ENCODE measurements at places on chromosomes 2 and 18.

GRCh38 chr2:197205585-197206215 lies 104.9 kb downstream of the ANKRD44 start:
- no peak for DNase-seq

- DNase-seq: no peak
These were observed 22.8 kb downstream of the TTLL4 start for GRCh38 chr2:218733171-218734021.

- no peak for DNase-seq
These were observed 5.5 kb downstream of the MEX3C start for GRCh38 chr18:51192026-51192425.

DNA sequence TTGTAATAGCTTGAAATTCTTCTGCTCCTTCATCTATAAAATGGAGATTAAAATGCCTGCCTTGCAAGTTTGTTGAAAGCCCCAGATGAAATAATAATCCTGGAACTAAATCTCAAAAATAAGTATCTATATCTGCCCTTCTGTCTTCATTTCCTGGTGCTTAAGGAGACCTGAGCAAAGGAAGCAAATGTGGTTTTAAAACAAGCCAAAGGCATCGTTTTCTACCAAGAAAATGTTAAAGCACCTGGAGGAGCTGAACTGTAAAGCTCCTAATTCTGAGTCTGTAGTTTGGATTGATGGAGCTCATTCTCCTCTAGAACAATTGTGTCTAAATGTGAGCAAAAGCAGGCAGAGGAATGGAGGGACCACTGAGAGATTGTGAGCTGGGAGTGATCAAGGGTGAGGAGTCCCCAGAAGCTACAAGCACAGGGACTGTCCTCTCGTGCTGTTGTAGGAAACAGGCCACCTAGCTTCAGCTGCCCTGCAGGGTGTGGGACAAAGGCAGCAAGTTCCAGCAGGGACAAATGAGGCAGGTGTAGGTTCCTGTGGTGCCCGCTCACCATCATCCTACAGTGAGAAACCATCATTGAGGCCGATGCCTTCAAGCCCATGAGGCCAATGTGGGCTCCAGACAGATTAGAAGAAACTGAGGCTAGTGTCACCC lies 420.7 kb upstream of the TRIB2 start:
- DNase-seq: no peak

GRCh38 chr2:241978670-241979069 lies 109.1 kb downstream of the RTP5 start:
- no peak for DNase-seq

DNA sequence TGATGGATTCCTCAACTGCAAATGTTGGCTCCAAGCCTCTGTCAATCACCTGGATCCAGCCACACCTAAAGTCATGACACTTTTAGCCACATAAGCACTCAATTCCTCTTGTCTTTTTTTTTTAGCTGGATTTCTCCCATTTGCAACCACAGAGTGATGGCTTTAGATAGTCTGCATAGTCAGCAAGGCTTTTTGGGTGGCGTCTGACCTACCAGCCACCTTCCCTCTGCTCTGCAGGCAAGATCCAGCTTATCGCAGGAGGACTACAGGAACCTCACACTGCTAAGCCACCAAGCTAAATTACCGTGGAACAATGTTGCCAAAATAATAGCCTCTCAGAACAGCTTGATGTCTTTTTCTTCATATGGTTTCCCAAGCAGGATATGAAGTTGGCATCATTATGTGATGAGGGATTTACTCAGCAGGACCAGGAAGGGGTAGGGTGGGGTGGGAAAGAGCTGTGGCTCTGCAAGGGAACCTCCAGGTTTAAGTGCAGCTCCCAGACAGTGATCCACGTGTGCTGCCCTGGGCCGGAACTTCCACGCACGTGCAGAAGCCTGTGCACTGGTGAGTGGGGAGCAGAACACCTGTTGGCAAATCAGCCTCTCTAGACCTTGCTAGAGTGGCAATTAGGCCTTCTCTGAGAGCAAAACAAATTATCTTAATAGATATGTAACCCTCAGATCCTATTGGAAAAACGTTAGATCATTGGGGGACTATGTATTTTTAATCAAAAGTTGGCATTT lies 170.6 kb upstream of the NCK2 start:
- DNase-seq: no peak

DNA sequence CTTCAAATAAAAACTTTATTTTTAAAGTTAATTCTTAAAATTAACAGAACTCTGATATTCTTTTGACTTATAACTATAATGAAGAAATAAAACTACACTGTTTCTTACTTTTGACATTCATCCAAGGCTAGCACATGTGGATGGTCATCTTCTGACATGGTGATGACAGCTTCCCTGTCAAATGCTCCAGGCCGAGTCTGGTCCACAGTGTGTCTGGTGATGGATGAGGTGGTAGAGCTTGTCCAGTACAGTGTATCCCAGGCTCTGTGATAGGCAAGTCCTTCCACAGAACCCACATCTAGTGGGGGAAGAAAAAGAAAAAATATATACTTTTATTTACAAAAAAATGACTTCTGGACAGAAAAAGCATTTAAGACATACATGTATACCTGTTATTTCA lies 1529.5 kb downstream of the LRP1B start:
- no peak for DNase-seq

DNA sequence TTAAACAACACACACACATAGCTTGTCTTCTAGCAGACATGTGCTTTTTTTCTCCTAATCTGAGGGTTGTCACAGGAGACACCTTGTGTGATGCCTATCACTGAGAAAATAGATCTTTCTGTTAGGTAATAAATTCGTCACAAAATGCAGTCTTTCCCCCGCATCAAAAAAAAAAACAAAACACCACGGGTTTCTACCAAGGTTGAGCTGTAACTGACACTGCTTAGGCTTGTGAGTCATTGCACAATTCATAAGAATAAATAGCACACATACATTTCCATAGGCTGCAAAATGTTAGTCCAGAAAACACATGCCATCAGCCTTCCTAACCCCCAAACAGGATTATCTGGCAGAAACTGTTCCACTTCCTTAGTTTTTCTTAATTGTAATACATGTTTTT lies 6.5 kb downstream of the TMEM163 start:
- no peak for DNase-seq

GRCh38 chr2:130288467-130289403 lies 54.0 kb upstream of the IMP4 start:
- no peak for DNase-seq

DNA sequence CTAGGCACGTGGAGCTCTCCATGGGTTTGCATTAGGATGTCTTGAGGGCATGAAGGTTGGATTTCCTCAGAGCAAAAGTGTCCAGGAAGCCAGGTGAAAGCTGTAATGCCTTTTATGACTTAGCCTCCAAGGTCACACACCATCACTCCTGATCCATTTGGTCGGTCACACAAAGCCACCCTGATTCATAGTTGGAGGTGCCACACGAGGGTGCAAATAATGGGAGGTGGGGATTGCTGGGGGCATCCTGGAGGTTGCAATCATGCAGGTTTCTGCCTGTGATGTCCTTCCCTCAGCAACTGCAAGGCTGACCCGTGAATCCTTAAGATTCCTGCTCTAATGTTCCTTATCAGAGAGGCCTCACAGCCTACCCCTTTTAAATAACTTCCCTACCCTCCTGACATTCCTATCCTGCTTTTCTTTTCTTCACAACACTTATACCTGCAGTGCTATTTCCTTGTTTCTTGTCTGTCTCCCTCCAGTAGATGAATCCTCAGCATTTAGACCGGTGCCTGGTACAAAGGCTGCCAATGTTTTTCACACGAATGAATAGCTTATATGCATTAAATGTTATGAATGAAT lies 97.1 kb downstream of the LIPG start:
- no peak for DNase-seq

- DNase-seq: no peak
These were observed 107.3 kb upstream of the ZFP36L2 start for GRCh38 chr2:43333656-43334144.

- DNase-seq: no peak
These were observed 31.0 kb upstream of the GALR1 start for GRCh38 chr18:77218642-77219041.

DNA sequence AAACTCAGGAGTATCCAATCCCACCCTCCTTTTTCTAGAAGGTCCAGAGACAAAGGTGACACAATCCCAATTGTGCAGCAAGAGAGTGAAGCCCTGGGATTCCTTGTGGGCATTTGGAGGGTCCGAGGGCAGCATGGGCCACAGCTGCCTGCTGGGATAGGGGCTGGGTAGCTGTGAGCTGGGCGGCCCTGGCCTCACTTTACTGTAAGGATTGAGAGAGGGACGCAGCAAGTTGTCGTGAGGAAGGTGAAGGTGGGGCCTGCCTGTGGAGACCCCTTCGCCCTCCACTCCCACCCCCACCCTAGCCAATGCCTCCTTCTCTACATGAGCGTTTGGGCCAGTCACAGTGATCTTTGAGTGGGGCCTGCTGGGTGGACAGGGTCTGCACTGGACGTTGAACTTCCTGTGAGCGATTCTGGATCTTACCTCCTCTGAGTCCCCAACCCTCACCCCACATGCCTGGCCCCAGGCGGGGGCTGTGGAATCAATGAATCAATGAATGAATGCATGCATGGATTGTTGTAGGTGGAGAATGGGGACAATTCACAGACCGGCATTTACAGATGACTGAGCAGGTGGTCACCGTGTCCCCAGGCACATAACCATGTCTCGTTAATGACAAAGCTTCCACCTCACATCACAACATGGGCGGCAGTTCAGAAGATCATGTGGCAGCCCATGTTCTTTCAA lies 107.2 kb downstream of the INHBB start:
- no peak for DNase-seq

GRCh38 chr2:4465671-4466070 lies 762.3 kb downstream of the DCDC2C start:
- no peak for DNase-seq

GRCh38 chr2:12935222-12935621 lies 218.5 kb downstream of the TRIB2 start:
- DNase-seq: no peak

DNA sequence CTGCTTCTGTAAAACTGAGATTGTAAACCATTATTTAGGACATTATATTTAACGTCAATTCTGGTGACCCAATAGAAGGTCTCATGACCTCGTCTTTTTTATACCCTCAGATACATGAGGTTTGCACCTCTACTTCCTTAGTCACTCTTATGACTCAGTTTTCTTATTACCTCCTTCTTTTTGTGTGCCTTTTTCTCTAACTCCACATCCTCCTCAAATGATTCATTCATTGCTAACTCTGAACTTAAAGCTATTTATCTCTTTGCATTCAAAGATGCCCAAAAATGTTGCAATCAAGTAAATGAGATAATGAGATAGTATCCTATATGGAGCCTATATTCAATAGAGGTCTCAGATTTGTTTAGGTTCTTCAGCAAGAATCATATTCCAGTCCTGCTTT lies 121.0 kb upstream of the KYNU start:
- DNase-seq: no peak
